ENCODE measurements at places on chromosomes 3 and 15.

DNA sequence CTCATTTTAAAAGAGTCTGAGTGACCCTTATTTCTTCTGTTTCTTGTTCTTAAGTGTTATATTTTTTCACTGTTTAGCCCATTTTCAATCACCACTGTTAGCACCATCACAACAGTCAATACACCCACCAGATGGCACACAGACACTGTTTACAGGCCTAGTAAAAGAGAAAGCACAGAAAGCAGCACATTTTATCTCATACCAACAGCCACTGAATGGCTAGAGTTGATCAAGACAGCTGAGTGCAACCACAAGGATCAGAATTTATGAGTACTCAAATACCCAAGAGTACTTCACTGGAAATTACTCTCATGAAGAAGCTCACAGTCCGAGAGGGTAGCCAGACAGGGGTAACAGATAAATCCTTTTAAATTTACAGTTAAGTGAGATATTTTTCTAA, 127.0 kb downstream of the TFDP2 start:
- DNase-seq = no peak

DNA sequence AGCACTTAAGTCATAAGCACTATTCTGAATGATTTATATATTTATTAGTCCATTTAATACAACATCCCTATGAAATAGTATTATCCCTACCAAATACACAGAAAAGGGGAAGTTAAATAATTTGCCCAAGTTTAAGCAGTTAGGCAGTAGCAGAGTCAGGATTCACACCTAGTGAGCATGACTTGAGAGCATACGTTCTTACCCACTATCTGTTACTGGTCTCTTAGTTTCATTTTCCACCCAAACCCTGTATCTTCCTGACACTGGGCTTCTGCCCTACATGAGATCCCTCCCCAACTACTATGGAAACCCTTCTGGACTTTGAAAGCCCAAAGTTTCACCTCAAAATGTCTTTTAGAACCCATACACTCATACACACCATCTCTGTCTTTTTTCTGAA, 4.4 kb upstream of the ATOSA start:
- no peak for DNase-seq

DNA sequence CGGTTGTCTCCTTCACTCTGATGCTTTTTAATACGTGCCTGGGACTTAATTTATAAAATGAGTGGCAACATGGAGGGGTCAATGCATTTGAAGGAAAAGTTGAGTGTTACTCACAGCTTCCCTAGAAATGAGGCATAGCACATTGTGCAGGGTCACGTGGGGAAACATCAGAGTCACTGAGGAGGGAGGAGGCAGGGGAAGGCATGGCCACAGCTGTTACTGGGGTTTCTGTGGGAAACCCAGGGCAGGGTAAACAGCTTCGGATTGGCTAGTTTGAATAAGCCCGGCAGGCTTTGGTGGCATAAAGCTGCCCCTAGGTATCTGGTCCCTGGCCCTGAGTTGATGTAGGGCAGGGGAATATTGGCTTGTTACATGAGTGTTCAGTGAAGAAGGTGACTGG, 98.9 kb upstream of the ST8SIA2 start:
- DNase-seq = no peak

- DNase-seq = no peak
Measured at GRCh38 chr3:189353318-189353965, 181.7 kb downstream of the TPRG1 start.

DNA sequence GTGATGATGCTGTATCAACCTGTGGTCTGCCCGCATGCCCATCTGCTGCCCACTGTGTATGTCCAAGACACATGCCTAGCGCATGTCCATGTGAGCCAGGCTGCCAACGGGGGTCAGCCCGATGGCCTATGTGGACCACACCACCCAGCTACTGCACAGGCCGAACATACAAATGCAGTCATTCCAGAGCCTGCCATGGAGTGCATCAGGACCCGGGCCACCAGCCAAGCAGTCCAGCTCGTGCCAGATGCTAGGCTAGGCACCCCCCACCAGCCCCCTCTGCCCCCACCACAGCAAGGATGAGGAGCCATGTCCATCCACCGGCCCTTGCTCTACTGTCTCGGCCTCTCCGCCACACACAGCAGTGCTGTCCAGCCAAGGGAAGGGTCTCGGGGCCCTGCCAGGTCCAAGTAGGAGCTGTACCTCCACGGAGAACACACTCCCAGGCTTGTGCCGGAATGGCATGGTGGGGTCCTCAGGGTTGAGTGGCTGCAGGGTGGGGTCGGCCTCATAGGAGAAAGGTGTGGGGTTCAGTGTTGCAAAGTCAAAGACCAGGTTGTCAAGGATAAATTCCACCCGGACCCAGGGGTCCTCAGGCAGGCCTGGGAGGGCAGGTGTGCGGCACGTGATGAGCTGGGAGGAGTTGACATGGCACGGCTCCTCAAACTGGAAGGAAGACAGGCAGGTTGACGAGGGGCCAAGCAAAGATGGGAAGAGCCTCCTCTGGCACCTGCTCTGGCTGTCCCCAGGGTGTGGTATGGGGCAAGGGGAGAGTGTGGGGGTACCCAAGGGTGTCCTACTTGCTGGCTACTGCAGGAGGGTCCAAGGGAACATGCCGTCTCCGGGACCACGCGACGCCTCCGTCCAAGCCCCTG, 15.3 kb downstream of the PLXNB1 start:
- DNase-seq = no peak

GRCh38 chr3:74824366-74824765, 209.9 kb upstream of the CNTN3 start:
- DNase-seq = no peak

DNA sequence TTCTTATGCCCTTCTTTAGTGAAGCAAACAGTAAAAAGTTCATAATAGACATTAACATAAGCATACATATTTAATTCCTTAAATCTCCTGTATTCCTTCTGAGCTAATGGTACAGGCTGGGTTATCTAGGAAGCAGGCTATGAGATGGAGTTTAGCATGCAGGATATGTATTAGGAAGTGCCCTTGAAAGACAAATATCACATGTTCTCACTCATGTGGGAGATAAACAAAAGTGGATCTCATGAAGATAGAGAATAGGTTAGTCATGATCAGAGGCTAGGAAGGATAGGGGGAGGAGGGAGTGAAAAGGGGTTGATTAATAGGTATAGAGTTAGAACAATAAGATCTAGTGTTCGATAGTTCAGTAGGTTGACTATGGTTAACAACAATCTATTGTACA, 105.4 kb downstream of the CLASP2 start:
- no peak for DNase-seq

DNA sequence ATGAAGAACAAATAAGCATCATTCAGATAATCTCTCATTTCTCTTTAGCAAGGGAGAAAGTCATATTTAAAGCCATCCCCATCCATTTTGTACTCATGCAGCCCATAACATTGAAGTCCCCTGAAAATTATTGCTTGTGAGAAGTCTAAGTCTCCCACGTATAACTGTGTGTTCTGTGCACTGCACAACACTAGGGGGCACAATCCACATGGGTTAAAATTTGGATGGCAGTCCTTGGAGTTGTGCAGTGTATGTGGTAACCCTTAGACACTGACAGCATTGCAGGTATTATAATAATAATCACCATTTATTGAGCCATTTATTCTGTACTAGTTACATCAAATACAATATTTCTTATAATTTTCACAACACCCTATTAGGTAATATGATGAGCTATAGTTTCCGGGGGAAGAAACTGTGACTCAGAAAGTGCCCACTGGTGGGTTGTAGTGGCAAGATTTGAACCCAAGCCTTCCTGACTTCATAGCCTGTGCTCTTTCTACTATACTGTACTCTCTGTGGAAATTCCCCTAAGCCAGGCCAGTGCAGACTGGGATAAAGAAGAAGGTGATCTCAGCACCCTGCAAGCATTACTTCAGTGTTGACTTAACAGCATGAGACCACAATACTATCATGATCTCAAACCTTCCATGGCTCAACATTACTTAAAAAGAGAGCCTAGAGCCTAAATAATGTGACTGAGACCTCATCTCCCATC, 15.7 kb downstream of the KCNAB1 start:
- no peak for DNase-seq

- no peak for DNase-seq
Measured at GRCh38 chr3:45693941-45694521, 4.8 kb downstream of the SACM1L start.

DNA sequence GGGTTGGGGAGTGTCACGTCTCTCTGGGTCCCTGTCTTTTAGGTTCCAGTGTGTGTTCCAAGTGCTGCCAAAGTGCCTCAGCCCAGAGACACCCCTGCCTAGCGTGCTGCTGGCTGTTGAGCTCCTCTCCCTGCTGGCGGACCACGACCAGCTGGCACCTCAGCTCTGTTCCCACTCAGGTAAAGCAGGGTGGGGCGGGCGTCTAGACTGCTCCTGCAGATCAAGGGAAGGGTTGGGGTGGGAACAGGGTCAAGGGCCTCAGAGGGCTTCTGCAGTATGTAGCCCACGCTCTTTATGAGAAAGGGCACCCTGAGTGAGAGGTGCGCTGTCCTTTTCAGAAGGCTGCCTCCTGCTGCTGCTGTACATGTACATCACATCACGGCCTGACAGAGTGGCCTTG, 17.2 kb downstream of the ATRIP start:
- DNase-seq = no peak

- DNase-seq = no peak
Measured at GRCh38 chr15:31842532-31843195, 187.7 kb upstream of the CHRNA7 start.

GRCh38 chr15:76312540-76313174, 1.4 kb upstream of the ETFA start:
- no peak for DNase-seq

DNA sequence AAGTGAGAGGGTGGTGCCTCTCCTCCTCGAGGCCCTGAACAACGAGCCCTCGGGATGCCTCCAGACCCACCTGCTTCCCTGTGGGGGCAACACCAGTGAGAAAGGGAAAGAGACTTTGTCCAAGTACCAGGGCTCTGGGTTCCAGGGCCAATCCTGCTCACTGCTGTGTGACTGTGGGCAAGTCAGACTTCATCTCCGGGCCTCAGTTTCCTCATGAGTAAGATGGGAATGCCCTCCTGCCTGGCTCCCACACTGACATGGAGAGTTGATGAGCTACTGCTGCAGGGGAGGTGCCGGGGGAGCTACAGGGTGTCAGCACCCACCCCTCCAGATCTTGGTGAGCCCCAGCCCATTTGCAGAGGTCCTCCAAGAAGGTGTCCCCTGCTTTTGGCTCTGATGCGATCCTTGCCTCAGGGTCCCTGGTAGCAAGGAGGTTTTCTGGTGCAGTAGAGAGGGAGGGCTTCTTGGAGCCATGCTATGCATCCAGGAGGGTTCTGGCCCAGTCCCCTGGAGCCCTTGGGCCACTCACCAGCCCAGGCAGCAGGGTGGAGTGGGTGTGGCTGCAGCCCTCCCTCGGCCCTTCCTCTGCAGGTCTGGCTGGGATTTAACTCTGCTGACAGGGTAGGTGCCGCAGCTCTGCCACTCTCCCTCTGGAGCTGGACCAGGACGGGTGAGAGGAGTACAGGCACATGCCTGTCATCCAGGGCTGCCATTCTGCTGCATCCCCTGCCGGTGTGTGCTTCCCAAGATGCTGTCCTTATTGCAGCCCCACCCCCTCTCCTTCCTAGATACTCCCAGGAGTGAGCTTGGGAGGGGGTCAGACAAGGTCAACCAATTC, 26.9 kb downstream of the LOXL1 start:
- DNase-seq = no peak

- no peak for DNase-seq
Measured at GRCh38 chr15:65907661-65908060, 38.4 kb downstream of the RAB11A start.

DNA sequence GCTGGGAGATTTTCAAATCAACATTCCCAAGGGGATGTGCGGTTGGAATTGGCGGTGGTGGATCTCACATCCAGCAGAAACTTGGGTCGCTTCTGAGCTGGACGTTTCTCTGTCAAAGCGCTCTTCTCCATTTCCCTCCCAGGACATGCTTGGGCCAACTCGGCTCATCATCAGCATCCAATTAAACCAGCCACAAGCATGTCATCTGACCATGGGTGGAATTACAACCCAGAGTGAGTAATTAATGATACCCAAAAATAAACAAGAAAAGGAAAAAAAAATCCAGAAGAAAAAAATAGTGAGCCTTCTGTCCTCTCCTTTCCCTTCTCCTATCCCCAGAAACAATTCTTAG, 111.2 kb downstream of the XXYLT1 start:
- DNase-seq = no peak

GRCh38 chr15:27454281-27455075, 483.5 kb downstream of the GABRG3 start:
- no peak for DNase-seq

- no peak for DNase-seq
Measured at GRCh38 chr3:142106548-142106947, 42.8 kb downstream of the TFDP2 start.

DNA sequence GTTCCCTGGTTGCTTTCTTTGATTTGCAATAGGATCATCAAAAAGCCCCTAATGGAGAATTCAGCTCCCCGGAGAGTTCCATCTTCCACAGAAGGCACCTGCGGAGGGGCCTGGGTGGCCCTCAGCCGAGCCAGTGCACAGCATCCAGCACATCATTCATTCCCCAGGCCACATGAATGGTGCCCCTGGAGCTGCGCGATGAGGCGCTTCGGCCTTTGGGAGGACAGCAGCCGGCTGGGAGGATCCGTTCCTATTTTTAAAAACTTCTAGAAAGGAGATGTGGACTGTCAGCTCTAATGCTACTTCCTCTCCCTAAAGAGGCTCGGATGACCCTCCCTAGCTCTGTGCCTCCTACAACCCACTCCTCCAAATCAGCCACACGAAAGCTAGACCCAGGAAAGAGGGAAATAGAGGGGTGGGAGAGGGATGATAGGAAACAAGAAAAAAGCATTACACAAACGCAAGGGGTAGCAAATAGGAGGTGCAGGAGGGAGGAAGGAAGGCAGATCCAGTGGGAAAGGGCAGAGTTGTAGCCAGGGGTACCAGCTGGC, 20.3 kb downstream of the EHD4 start:
- no peak for DNase-seq

DNA sequence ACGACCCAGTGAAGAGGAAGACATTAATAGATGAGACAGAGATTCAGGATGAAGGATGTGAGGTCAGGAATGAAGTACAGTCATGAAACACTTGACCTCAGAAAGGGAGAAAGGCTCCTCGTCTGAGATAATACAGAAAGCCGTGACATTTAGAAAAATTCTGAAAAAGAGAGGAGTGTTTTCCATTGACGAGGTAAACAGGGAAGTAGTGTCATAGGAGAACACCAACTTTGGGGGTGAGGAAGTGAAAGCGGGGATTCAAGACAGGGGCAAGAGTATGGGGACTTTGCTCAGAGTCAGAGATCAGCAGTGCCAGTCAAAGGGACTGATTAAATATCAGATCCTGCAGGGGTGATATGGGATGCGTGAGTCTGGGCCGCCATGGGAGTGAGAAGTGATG, 160.9 kb downstream of the PLCL2 start:
- DNase-seq = no peak

GRCh38 chr3:128094295-128095151, 29.1 kb downstream of the RUVBL1 start:
- no peak for DNase-seq

DNA sequence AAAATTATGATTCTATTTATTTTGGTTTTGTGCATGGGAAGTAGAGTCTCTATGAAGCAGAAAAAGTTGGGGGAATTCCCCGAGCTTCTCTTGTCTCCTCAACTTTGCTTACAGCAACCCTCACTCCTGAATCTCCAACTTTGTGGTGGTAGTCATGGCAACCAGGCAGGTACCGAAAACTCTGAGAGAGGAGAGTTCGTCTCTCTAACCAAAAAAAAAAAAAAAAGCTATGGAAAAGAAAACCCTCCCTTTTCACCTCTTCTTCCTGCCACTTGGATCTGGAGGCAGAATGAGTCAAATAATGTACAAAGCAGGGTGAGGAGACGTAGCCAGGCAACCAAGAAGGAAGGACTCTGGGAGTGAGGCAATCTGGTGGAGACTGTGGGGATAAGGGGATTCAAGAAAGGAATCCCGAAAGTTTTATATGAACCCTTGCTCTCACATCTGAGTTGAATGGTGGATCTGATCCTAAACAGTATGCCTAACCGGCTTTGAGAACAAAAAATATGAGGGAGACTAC, 108.1 kb downstream of the PLOD2 start:
- no peak for DNase-seq

Measured in activated T-cell treated with anti-CD3 and anti-CD28 coated beads, Interleukin-2, amount 50 U/mL, for 1 hour (primary cell).